ENCODE measurements at places on chromosomes 12 and 14.

- DNase-seq: no peak
Observed at GRCh38 chr12:59149995-59150642, 229.8 kb upstream of the LRIG3 start.

- DNase-seq: no peak
Observed at GRCh38 chr14:92356677-92357076, 33.7 kb downstream of the SLC24A4 start.

DNA sequence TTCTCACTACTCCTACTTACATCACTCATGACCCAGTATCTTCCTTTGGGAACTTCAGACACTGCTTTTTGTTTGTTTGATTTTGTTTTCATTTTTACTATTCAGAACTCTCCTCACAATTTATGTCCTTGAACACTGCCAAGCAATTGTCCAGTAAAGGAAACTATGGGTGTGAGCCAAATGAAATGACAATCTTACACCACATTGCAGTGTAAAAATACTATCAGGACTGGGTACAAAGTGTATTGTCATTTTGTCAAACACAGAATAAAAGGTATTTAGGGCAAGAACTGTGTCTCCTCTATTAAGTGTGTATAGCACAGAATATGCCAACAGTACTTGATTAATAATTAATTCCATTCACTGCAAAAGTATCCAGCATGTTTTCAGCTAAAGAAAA is 199.3 kb downstream of the ALG10B start:
- no peak for DNase-seq

GRCh38 chr12:1273051-1273450 is 282.0 kb downstream of the ERC1 start:
- DNase-seq: no peak

DNA sequence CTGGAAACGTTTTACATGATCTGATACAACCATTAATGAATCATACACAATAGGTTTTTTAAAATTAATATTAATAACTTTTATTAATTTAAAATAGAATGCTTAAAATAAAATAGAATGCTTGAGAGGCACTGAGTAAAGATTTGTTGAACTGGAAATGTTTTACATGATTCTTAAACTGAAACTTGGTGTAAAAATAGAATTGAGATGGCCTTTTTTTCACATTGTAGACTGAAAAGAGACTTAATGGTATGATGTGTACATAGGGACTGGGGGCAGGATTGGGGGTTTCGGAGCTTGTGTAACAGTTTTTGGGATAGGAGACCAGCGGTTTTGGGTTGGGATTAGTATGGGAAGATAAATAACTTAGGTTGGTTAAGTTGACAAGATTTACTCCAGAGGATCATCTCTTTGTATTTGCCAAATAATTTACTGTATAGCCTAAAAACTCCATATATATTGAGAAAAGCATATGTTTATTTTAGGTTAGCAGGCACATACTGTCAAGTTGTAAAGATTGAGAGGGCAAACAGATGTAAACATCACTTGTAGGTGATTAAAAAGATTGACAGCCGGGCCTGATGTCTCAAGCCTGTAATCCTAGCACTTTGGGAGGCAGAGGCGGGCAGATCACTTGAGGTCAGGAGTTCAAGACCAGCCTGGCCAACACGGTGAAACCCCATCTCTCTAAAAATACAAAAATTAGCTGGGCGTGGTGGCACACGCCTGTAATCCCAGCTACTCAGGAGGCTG is 2.0 kb upstream of the ZNF410 start:
- no peak for DNase-seq

DNA sequence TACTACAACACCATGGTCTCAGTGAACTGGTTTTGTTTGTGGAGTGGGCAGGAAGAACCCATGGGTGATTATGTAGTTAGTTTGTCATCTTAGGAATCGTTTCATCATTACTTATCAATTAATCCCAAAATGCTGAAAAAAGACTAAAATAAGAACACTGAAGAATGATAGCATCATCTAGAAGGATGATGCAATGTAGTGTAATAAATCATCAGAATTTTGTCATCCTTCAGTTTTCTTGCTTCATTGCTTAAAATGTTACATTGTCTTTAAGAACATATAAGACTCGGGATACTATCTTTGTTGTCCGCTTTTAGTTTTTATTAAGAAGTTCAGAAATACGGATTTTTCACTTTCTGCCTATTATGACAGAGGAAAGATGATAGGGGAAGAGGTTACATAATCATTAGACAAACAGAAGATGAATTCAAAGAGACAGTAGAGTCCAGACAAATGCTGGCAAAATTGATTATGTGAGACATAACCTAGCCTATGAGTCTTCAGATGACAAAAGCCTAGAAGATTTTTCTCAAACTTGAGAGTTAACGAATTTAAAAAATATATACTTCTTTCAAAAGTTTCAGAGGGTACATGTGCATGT is 10.8 kb upstream of the SMOC1 start:
- DNase-seq: no peak

GRCh38 chr14:23379366-23380196 is 2.7 kb downstream of the CMTM5 start:
- peak; percentile 75 for DNase-seq

- no peak for DNase-seq
Observed at GRCh38 chr14:94372021-94372605, 16.3 kb downstream of the SERPINA1 start.

- DNase-seq: no peak
Observed at GRCh38 chr14:30296931-30297405, 262.0 kb upstream of the G2E3 start.

GRCh38 chr14:30333934-30334333 is 225.0 kb upstream of the G2E3 start:
- DNase-seq: no peak

GRCh38 chr12:50017641-50018040 is 7.7 kb downstream of the RACGAP1 start:
- no peak for DNase-seq

- no peak for DNase-seq
Observed at GRCh38 chr14:65282896-65283253, 129.7 kb upstream of the FUT8 start.

- no peak for DNase-seq
Observed at GRCh38 chr12:52720365-52720886, 17.1 kb upstream of the KRT77 start.

- DNase-seq: no peak
Observed at GRCh38 chr12:93762059-93762719, 85.0 kb downstream of the CRADD start.

DNA sequence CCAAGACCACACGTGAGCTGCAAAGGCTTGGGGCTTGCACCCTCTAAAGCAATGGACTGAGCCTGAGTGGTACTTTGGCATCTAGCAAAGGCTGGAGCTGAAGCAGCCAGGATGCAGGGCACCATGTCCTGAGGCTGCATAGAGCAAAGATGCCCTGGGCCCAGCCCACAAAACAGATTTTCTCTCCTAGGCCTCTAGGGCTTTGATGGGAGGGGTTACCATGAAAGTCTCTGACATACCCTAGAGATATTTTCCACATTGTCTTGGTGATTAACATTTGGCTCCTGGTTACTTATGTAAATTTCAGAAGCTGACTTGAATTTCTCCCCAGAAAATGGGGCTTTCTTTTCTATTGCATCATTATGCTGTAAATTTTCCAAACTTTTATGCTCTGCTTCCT is 438.3 kb downstream of the SLC16A7 start:
- DNase-seq: no peak

GRCh38 chr14:76314521-76315034 is 61.4 kb upstream of the ESRRB start:
- DNase-seq: no peak

DNA sequence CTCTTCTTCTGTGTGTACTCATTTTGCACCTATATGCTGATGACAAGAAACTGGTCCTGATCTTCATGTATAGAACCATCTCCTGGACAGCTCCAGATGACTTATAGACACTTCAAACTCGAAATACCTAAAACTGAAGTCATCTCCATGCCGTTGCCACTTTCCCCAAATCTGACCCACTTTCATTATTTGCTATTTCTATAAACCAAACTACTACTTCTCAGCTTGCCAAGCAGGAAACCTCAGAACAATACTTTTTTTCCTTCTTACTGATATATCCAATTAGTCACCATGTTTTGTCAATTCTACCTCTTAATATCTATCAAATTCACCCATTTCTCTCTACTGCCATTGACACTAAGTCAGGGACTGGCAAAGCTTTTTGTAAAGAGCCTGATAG is 14.8 kb downstream of the SGPP1 start:
- no peak for DNase-seq

GRCh38 chr12:3683670-3684069 is 69.2 kb downstream of the CRACR2A start:
- DNase-seq: no peak

- DNase-seq: no peak
Observed at GRCh38 chr14:24363401-24363800, 4.6 kb upstream of the NFATC4 start.

DNA sequence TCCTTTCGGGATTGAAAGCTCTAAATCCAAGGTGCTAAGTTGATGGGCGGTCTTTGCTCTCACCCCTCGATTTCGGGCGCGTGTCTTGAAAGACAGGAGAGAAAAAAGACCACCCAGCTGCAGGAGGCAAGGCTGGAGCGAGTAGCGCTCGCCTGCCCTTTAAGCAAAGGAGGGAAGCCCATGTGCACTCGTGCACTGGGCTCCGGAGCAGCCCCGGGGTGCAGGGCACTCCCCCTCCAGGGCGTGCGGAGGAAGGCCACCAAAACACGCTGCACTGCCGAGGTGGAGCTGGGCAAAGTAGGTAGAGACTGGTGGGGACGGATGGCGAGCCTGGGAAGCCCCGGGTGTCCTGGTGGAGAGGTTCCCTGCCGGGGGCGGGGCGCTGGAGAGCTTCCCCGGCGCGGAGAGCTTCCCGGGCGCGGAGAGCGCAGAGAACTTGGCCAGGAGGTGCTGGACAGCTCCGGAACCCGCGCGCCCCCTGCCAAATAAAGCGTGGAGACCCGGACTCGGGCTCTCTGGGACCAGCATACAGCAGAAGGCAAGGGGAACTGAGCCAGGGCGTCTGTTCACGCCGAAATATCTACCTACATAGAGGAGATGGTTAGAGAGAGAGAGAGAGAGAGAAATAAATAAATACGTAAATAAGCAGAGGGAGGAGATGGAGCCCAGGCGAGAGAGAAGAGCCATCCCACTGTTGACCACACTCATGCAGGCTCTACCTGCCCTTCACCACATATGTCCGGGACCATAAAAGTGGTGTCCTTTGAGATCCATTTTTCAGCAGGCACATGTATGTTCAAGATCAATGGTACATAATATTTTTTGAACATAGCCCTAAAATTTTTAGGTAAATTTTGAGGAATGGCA is 662 bp upstream of the NELL2 start:
- DNase-seq: no peak

DNA sequence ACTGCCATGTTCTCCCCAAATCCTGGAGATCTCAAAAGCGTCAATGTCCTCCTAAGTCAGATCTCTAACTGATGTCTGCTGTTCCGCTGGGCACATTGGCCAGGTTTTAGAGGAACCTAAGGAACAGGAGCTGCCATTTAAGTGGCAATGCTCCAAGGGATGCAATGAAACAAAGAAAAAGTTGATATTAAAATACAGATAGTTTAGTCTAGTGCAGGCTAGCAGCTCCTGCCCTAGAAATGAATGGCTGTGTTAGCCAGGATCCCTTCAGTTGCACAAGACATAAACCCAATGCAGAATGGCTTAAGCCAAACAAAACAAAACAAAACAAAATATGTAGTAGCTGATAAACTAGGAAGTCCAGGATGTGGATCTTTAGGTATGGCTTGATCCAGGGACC is 144.1 kb downstream of the HMGA2 start:
- no peak for DNase-seq
